ENCODE measurements at places on chromosomes 2 and 18.

GRCh38 chr18:13379062-13379865, 160.7 kb downstream of the LDLRAD4 start:
- no peak for DNase-seq

DNA sequence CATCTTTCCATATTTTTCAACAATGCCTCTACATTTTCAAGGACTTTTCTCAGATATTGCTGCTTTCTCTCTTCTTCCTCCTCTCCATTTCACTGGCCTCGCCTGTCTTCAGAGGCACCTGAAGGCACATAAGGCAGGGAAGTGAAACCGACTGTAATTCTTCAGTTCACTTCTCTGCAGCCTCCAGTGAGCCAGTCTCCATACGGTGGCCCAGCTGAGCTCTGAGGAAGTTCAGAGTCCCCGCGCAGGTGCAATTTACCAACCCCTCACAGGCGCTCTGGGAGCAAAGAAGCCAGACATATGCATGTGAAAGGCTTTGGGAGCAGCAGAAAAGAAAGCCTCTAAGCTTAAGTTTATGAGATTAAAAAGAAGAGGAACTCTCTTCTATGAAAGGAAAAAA, 12.4 kb downstream of the KLHL14 start:
- DNase-seq = no peak

DNA sequence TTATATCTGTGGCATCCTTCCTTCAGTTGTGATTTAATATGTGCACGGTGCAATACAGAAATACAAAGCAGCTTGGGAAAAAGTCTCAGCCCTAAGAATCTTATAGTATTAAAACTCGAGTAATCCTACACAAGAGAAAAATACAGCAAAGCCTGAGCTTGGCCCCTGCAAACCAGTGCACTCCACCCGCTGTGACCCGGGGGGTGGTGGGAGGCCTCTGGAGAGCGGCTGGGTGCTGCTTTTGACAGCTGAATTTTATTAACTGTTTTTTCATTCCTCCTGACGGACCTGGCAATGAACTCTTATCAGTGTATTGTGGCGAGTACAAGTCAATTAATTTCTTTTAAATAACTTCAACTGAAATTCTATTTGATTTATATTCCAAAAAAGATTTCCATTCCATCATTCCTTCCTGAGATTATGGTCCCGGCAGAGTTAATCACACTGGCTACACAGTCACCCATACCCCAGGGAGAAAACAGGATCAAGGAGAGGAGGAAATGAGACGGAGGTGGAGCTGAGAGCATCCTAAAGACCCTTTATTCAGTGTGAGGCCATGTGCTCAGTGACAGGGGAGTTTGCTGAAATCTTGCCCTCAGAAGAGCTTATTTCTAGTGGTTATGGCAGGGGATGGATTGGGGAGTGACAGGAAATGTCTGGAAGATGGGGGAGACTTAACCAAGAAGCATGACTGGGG, 124.8 kb downstream of the KLHL29 start:
- no peak for DNase-seq

DNA sequence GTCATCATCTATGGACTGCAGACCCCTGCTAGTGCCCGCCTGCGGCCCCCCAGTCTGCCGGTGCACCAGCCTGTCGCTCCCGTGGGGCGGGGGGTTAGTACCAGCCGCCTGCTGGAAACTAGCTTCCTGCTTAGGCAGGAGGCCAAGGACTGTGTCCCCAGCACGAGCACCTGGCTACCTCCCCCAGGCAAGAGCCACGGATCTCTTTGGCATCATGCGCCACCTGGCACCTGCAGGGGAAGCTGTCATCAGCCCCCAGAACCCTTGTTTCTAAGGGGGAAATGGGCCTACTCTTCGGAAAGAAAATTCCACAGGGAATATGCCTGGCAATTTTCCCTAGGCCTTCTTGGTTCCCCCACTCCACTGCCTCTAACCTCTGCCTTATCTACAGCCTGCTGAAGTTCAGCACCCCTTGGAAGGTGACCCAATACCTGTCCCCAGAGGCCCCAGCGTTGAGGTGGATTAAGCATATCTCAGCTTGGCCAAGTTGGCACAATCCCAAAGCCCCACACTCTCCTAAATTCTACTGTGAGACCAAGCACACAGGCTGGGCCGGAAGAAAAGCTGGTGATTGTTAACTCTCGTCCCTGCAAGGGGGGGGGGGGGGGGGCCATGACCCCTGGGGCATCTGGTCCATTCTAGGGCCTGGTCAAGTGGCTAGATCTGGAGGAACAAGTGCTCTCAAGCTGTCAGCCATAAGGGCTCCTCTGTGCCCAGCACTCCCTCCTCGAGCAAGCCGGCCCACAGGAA, 62.0 kb upstream of the POMC start:
- no peak for DNase-seq

- DNase-seq = peak; percentile 36
These were observed 12.3 kb upstream of the ASNSD1 start for GRCh38 chr2:189648846-189649509.

- DNase-seq = peak; percentile 70
These were observed 12.7 kb upstream of the CDH2 start for GRCh38 chr18:28189400-28190239.

DNA sequence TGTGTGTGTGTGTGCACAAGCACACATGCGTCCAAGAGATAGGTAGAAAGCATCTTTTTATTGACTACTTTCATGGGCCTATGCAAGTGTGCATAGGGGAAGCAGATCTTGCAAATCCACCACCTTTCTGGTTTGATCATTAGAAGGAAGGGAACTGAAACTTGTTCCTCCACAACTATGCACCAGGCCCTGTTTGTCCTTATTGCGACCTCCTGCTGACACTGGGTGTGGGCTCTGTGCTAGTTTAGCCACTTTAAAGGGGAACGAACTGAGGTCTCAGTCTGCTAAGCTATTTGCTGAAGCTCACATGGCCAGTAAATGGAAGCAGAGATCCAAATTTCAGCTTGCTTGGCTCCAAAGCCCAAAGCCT, 32.1 kb upstream of the INSIG2 start:
- no peak for DNase-seq

GRCh38 chr2:135647836-135648579, 93.6 kb upstream of the UBXN4 start:
- peak; percentile 3 for DNase-seq

DNA sequence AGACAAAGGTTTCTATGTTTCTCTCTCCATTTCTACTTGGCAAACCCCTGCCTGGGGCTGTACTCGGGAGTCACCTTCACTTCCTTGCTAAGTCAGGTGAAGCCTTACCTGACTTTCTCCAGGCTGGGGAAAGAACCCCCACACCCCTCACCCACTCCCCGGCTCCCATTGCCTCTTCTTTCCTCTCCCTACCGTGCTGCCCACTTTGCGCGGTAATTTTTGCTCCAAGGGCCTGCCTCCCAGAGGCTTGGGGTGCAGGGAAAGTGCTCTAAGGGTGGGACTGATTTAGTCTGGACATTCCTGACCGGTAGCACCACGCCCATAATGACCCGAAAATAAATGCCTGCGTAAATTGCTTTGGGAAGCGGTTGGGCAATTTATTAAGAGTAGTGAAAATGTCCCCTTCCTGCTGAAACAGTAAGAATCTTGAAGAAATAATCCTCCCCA, 49.1 kb upstream of the ATP6V1B1 start:
- DNase-seq = no peak

DNA sequence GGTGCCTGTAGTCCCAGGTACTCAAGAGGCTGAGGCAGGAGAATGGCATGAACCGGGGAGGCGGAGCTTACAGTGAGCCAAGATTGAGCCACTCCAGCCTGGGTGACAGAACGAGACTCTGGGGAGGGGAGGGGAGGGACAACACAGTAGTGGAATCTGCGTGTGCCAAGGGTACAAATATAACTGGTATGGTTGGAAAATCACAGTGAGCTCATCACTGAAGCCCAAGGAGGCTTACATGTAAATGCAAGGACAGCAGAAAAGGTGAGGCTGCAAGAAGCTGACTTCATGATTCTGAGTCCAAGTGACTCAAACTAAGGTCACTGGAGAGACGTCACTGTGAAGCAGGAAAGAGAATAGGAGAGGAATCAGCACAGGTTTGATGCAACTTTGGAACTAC, 9.2 kb downstream of the SEPTIN10 start:
- DNase-seq = peak; percentile 65

DNA sequence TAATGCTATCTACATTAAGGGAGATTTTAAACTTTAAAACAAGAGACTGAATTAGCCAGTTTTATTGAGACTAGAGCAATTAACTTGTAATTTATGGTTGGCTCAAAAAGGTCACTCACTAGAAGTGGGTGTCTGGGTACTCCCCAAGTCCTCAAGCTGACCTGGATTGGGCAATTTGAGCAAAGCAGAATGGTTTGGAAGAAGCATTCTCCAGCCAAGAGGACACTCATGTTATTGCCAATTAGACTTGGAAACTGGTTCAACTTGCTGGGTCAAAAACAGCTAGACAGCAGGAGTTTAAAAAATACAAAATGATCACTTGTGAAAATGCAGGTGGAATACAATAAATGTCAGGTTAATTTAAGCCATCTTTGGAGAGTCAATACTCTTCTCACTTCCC, 29.5 kb upstream of the MYO1B start:
- DNase-seq = no peak

DNA sequence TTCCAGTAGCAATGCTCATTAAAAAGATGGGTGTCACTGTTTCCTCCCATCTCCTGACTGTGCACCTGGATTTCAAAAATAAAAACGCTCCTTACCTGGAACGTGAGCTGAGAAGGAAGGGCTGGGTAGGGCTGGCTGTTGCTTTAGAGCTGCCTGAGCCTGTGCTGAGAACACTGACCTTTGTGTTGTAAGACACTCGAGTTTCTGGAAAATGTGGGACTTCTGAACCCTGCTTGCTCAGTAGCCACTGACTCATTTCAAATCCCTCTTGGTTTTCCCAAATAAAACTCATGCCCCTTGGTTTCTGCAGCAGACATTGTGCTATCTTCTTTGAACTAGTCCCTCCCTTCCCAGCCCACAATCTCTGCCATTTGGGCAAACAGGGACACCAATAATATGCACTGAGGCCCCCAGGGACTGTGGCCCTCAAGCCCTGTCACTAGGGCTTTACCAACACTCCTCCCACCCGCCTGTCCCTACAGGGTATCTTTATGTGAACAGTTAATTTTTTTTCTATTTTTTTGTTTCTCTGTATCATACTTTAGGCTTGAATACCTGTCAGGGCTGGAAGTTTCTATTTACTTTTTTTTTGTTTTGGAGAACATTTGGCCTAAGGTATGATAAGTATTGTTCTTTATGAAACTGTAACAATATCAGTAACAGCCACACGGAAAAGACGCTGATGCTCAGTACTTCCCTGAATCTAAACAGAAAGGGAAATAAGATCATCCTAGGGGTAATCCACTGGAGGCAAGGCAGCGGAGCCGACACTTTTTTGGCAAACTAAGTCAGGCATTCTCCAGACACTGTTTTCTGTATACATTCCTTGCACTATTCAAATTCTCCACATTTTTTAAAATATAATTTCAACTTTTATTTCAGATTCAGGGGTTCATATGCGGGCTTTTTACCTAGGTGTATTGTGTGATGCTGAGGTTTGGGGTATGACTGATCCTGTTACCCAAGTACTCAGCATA, 280.2 kb downstream of the STK39 start:
- no peak for DNase-seq

GRCh38 chr18:79933765-79934164, 17.7 kb downstream of the SLC66A2 start:
- DNase-seq = peak; percentile 78

- no peak for DNase-seq
These were observed 24.0 kb upstream of the VPS4B start for GRCh38 chr18:63446266-63446665.

DNA sequence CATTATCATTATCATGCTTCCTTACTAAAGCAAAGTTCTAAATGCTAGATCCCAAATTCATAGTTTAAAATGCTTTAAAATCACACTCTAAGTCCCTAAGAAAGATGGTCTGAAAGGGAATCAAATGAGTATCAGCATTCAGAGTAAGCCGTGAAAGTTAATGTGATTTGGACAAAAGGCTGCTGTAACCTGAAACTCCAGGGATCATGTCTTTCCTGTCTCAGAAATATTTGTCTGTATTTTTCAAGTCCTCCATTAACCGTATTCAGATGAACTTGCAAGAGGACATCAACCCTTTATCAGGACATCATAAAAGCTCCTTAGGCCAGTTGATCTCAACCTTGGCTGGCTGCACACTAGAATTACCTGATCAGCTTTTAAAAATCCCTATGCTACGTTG, 324.3 kb upstream of the PKDCC start:
- DNase-seq = no peak

GRCh38 chr2:105176429-105176828, 65.1 kb upstream of the GPR45 start:
- no peak for DNase-seq

DNA sequence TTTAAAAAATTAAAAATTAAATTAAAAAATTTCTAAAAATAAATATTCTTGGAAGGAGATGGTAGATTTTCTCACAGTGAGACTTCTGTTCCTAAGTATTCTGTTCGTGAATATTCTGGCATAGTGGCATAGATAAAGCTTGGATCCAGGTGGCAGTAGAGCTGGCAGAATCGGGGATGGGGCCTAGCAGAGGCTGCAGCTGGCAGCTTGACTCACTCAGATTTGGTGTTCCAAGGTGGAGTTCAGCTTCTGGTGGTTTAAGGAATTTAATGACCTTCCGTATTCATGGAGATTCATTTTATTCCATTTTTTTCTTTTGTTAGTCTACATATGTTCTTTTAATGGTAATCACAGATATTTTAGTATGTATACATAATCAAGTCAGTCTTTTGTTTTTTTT, 19.9 kb downstream of the ARMC9 start:
- DNase-seq = no peak

DNA sequence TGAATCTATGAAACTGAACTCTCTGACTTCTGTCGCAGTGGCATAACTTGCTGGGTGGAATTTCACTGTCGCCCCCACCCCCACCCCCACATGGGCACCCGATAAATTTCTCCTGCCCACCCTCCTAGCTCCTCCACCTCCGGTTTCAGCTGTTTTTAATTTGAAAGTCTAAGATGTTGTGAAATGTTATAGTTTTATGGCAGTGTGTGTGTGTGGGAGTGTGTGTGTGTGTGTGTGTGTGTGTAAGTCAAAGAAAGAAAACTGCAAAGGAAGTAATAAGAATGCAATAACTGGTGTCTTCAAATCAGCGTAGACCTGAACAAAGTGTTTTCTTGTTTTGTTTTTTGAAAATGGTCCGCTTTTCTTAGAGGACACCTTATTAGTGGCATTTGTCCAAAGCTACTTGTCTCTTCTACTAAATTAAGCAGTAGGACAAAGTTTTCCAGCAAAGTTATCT, 388 bp downstream of the DTNA start:
- DNase-seq = peak; percentile 62
